Endodermal cell (in vitro differentiated cells): ENCODE measurements at places on chromosomes 5 and 9. TPM values are rescaled to one million over a fixed set of nuclear protein-coding genes. Genes with fewer than 3 reads are reported as not detected.

- no peak overlapping the region for H3K27ac ChIP-seq
- H3K4me1 ChIP-seq = no peaks in the 10 kb centered on the region
- peaks cover 8% of the 10 kb centered on the region for H3K36me3 ChIP-seq
- H3K27me3 ChIP-seq = no peaks in the 10 kb centered on the region
- DNase-seq = no peak
These were observed 94.6 kb upstream of the RASGRF2 start for GRCh38 chr5:80865551-80865950.

Gene PDE6A
- total RNA-seq = not detected in 2 replicates

DNA sequence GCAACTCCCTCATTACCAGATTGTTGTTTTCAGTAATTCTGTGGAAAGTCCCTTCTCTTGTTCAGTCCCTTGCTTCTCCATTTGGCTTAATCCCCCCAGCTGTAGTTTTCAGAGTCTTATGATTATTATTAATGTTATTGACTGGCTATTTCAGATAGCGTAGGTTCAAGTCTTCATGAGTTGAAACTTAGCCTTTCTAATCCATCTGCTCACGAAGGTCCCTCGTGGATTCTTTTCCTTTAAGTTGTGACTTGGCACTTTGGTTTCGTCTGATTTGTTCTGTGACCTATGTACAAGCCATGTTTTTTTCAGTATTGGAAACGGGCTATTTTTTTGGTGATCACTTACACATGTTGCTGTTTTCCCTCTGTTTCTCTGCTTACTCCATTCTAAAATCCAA, 260.3 kb downstream of the TMEM167A start:
- H3K36me3 ChIP-seq = no peaks in the 10 kb centered on the region
- no peak overlapping the region for H3K4me3 ChIP-seq

DNA sequence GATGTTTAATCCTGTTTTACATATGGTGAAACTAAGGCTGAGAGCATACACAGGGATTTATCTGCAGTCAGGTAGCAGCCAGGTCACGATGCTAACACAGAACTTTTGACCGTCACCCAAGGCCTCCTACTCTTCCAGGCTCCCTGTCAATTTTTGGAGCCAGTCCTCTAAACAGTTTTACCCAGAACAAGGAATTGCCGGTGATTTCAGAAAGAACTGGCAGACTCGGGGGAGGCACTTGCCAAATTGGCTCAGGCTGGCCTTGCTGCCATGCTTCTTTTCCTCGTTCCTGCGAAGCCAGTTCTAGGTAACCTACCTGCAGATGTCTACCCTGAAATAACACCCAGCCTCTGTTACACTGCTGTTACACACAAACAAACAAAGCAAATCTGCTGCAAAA, 21.2 kb downstream of the GRIA1 start:
- H3K4me1 ChIP-seq = no peaks in the 10 kb centered on the region
- DNase-seq = no peak
- H3K27ac ChIP-seq = no peak overlapping the region
- no peaks in the 10 kb centered on the region for H3K36me3 ChIP-seq
- H3K27me3 ChIP-seq = no peaks in the 10 kb centered on the region

Gene GFI1B
- 0.67 TPM in 1 of 3 replicates, not detected in the others for total RNA-seq

DNA sequence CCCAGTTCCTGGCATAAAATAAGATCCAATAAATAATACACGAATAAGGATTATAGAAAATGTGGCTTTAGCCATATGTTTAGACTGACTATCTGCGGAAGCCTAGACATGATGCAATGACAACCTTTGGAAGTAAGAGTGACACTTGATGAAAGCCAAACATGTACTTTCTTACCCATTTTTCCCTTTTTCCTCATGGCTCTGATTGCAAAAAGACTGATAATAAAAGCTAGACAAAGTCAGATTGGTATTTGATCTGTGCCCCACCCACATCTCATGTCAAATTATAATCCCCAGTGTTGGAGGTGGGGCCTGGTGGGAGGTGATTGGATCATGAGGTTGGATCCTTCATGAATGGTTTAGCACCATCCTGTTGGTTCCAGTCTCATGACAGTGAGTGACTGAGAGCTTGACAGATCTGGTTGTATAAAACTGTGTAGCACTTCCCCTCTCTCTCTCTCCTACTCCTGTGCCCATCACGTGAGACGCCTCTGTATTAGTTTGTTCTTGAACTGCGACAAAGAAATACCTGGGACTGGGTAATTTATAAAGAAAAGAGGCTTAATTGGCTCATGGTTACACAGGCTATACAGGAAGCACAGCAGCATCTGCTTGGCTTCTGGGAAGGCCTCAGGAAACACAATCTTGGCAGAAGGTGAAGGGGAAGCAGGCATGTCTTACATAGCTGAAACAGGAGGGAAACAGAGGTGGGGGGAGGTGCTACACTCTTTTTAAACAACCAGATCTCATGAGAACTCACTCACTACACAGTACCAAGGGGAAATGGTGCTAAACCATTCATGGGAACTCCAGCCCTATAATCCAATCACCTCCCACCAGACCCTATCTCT, 243.4 kb upstream of the PIK3R1 start:
- DNase-seq = no peak
- no peak overlapping the region for H3K4me3 ChIP-seq
- no peaks in the 10 kb centered on the region for H3K36me3 ChIP-seq
- H3K27ac ChIP-seq = no peak overlapping the region
- no peaks in the 10 kb centered on the region for H3K4me1 ChIP-seq
